ENCODE measurements at places on chromosomes 1 and 21.

DNA sequence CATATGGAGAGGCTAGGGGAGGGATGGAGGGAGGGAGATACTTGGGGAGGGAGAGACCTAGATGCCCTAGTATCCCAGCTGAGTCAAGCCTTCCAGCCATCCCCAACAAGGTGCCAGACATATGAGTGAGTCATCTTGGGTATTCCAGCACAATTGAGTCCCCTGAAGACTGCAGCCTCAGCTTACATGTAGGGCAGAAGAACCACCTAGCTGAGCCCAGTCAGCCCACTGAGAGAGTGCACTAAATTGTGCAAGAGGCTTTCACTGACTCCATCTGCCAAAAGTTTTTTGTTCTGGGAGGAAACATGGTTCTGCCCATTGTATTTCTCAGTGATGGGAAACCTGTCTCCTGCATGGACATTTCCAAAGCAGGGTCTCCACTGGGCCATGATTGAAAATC, 76.4 kb downstream of the FOXD2 start:
- DNase-seq, result no peak

- DNase-seq, result no peak
These were observed 3.9 kb upstream of the PRKCZ start for GRCh38 chr1:2046174-2046917.

DNA sequence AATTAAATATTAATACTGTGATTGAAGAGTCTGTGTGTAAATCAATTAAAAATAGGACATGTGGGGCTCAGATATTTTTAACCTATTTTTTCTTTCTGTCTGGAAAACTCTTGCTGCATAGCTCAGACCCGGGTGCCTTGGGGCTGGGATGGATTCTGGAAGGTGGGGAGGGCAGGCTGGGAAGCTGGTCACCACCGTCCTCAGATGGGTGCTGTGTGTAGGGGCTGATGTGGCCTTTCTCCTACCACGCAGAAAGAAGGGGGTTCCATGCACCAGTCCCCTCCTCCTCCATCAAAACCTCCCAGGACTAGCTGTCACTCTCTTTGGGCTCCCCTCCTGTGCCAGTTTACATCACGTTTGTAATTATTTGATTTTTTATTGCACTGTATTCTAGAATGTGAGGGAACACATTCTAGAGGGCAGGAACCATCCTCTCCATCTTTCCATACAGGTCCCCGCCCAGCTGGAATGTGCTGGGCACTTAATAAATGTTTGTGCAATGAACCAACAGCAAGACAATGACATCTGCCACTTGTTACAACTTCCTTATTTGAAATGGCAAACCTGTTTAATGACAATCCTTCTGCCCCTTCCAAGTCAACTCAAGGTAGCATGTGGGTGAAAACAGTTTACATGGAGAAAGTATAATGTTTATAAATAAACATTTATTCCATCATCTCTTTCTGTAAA, 104.3 kb downstream of the EDEM3 start:
- DNase-seq, result no peak

- DNase-seq, result no peak
These were observed 52.5 kb downstream of the EPRS1 start for GRCh38 chr1:219993554-219994433.

DNA sequence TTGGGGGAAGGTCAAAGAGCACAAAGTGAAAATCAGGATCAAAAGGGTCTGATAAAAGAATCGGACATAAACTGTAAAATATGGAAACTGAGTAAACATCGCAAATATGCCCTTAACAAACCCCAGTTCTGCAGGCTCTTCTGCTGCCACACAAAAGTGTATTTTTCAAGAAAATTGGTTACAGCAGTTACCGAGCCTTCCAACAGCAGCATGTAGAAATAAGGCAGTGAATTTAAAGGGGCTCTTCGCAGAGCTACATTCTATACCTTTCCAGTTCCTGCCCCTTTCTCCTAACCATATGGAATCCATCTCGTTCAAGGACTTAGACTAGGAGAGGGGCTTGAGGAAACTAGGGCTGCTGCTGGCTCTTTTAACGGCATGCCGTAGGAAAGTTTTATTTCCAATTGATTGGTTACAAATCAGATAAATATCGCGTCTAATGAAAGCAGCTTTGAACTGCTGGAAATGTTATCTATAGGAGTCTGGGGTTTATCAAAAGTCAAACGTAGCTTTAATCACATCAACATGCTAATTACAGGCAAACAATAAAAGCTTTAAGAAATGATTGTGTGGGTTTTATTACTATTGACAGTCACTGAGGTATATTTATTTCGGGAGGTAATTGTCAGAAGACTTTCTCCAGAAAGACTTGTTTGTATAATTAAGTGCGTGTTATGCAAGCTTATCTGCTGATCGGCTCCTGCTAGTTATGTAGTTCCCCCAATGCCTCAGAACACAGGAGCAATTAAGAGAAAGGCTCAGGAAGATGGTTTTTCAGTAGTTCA, 59.1 kb downstream of the GORAB start:
- no peak for DNase-seq

Measured in stimulated activated CD4-positive, alpha-beta T cell treated with anti-CD3 and anti-CD28 coated beads, Interleukin-2, amount 100 ng/mL, for 4 hours (primary cell).